ENCODE measurements at places on chromosomes 7 and 10.

DNA sequence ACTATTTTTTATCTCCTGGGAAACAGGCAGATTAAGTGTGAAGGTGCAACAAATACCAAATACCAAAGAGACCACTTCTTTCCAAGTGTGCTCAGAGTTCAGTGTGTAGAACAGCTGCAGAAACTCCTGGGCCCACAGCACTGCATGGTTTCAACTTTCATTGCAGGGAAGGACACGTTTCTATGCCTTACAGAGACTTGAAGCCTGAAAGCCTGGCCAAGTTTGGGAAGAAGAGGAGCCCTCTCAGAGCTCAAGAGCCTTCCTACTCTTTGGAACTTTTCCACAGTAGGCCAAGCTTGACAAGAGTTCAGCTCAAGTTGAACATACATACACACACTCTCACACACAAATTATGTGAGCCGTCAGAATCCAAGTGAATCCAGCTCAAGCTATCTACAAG lies 2.5 kb downstream of the HOXA4 start:
- DNase-seq, result no peak

DNA sequence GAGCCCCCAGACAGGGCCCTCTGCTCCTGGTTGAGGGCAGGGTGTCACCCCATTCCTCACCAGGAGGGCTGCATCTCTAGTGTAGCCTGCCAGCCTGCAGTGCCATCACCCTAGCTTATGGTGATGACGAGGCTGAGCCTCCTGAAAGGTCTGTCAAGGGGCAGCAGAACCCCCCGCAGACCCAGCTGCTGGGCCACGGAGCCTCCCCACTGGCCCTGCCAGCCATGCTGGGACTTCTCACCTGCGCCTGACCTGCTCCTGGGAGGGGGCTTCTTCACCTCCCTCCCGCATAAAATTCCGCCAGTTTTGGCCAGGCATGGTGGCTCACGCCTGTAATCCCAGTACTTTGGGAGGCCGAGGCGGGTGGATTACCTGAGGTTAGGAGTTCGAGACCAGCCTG lies 40.4 kb upstream of the RASGEF1A start:
- no peak for DNase-seq

GRCh38 chr10:130576427-130576826 lies 440.2 kb downstream of the GLRX3 start:
- DNase-seq, result no peak

DNA sequence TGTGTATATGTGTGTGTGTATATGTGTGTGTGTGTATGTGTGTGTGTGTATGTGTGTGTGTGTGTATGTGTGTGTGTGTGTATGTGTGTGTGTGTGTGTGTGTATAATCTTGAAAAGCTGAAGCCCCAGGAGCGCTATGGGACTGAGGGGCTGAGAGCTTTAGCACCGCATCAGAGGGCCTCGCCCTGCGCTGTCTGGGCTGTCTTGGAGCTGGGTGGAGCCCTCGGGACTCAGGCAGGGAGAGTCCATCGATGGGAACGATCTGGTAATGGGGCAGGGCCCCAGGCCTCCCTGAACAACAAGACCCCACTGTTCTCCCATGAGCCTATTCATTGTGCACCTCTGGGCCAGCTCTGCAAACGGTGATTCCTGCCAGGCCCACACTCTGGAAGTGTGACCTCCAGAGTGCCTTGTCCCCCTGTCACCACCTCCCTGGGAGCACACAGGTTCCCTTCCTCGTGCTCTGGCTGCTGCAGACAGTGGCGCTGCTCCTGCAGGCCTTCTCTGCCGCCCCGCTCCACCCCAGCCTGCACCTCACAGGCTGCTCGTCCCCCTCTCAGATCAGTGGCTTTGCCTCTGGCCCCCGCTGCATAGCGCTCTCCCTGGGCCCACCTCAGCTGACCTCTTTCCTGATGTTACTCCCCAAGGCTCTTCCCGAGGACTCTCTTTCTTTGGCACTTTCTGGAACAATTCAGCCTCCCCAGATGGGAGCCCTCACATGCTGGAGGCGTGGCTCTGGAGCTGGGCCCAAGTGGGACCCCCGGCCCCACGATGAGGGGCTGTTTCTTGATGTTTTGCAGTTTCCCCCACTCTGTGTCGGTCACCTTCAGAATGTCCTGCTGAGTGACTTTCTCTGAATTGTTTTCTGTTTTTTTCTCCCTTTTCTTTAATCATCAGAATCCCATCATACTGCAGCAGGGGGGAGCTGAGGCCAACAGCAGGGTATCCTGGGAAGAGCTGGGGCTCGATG lies 542.2 kb upstream of the FOXK1 start:
- DNase-seq, result no peak

DNA sequence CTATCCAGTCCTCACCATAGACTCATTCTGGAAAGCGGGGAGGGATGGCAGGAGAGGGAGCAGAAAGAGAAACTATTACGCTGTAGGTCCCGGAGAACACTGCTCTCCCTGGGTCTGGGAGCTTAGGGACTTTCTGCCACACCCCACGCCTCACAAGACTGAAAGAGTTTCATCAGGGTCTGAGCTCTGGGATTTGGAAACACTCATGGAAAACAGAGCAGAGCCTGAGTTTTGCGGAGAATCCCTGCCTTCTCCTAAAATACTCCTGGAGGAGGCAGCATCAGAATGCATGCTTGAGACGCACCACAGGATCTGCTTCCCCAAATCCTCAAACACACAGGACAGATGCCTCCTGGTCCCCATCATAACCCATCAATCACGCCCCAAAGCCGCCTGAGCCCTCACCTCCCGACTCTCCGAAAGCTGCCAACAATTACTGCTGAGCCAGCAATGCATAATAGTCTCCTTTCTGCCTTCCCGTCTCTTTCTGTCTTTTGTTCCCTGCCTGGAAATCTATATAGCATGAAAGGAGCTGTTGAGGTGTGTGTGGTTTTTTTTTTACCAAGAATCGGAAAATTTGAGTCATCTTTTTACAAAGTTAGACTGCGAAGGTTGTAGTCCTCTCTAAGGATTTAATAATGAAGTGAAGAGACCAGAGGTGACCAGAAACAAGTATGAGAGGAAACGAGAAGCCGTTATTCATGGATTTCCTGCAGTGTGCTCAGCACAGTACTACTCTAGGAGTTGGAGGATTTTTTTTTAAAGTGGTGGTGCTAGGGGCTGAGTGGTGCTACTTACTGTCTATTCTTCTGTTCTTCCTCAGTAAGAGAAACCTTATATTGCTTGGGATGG lies 37.7 kb downstream of the ASB13 start:
- DNase-seq, result no peak

GRCh38 chr10:58178811-58179210 lies 88.9 kb downstream of the IPMK start:
- DNase-seq, result no peak

DNA sequence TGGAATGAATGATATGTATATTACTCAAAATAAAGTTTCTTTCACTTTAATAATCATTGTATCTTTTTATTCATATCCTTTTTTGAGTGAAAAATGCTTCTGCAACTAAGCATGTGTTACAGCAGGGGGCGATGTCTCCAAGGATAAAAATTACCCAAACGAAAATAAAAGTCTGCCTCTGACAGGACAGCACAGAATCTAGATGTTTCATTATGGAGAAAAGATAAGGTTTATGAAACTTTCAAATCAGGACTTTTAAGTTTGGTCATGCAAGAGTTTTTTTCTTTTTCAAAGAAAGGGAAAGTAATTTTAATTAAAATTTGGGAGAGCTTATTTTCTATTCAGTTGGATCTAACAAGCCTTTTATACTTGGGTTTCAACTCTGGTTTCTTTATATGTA lies 48.4 kb downstream of the TES start:
- DNase-seq, result peak; percentile 68

GRCh38 chr7:92753614-92754013 lies 82.8 kb downstream of the CDK6 start:
- DNase-seq, result no peak

DNA sequence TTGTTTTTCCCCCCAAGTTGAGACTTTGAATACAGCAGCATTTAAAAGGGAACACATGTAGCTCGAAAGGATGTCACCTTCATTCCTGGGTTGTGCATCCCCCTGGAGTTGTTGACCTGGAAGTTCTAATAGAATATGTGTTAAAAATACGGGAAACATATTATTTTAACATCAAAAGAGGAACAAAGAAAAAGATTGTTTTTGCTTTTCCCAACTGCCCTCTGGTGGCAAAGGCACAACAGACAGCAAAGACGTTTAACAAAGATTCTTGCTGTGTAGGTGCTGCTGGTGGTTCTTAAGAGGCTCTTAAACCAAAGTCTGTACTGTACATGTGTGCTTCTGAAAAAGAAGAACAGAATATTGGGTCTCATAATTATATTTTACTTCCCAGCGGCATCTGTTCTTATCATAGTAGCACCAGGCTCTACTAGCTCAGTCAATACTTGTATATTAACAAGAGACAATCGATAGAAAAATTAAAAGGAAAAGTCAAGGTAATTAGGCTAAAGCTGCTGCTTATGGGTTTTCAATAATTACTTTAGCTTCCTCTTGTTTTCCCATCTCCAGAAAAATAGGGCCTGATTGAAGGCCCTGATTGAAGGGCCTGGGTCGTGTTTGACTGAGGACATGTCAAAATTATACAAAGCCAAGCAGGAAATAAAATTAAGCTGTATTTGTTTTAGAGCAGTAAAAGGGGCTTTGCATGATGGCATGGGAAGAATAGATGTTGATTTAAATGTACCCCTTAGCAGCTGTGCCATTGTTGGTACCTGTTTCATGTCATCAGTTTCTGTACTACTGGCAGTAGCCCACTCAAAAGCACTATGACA lies 384.2 kb upstream of the LRGUK start:
- peak; percentile 43 for DNase-seq

DNA sequence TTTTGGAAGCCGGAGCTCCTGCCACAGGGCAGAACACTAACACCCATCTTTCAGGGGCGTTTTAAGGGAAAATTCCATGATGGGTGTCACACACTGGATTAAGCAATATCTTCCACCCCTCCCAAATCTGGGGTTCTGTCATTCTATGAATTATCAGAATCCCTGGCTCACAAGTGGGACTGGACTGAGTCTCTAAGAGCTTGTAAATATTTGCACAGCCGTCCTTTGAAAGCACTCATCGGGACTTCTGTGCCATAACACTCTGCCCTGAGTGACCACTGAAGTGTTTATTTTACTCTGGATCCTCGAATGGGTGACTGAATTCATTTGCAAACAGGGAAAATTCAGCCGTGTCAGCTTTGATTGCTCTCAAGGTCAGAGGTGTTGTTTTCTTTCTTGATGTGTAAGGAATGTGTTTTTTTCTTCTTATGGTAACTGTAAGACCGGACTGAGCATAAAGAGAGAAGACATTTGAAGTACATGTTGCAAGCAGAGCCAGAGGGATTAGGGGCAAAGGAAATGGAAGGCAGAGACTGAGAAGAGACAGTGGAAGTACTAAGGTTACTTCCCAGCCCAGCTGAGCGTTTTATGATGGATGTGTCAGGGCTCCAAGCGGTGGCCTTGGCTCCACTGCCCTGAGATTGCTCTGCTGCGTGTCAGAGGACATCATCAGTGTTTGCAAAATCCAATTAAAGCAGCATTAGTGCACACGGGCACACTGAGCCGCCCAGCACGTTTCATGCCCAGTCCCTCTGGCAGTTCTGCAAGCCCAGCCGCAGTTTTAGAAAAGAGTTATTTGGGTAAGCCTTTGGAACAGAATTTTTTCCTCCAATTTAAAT lies 17.7 kb upstream of the GTPBP4 start:
- no peak for DNase-seq

GRCh38 chr10:2891073-2891769 lies 176.1 kb upstream of the PFKP start:
- DNase-seq, result no peak
